ENCODE measurements at places on chromosomes 4 and X. TPM values are rescaled to one million over a fixed set of nuclear protein-coding genes. Genes with fewer than 3 reads are reported as not detected.

DNA sequence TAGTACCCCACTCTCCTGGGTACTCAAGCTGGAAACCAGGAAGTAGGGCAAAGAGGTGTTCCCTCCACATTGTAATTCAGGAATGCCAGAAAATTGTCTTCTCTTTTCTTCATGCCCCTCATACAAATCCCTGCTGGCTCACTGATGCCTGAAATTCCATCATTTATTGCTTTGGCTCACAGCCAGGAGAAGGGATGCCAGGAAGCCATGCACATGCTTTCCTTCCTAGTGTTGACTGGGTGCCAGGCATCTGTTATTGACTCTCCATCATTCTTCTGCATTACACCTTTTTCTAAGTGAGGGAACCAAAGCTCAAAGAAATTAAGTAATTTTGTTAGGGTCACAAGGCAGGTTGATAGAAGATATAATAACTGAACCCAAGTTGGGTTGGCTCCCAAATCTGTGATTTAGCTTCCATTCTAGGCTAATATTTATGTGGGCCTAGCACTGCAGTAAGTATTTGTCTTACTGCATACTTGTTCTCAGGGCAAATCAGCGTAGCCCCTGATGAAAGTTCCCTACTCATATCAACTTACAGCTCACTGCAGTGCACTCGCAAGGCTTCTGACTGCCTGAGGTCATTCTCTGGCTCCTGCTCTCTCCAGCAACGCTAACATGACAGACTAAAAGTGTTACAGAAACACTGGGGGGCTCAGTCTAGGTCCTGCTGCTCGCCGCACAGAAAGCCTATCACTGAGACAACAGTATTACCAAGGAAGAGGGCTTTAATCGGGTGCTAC lies 89.0 kb downstream of the TRAPPC11 start:
- no peak for DNase-seq

- no peak for DNase-seq
Observed at GRCh38 chrX:68363984-68364383, 69.3 kb downstream of the OPHN1 start.

DNA sequence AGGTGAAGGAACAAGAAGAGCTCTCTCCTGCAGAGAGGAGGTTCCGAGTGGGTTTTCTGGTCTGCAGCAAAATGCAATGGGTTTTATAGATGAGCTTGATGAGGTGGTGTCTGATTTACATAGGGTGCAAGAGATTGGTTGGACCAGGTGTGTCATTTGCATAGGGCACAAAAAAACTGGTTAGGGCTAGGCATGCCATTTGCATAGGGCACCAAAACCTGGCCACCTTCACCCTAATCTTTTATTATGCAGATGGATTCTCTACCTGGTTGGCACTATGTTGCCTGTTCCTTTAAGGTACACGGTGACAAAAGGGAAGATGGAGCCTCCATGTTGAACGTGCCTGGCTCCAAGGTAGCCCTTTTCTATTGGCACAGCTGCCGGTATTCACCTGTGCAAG lies 94.5 kb upstream of the PRKX start:
- DNase-seq: no peak

- no peak for DNase-seq
Observed at GRCh38 chr4:16931339-16932305, 33.2 kb upstream of the LDB2 start.

GRCh38 chr4:54067166-54067565 lies 2.8 kb upstream of the CHIC2 start:
- peak; percentile 87 for DNase-seq

Gene NLRP2B
- total RNA-seq: not detected

Gene ENAM
- 8.9 TPM for total RNA-seq
